Skin of body (tissue), 3 donors: ENCODE measurements at places on chromosomes 1 and 21. TPM values are rescaled to one million over a fixed set of nuclear protein-coding genes. Genes with fewer than 3 reads are reported as not detected.

GRCh38 chr1:198259333-198260074 is 102.7 kb downstream of the NEK7 start:
- DNase-seq = no peak

DNA sequence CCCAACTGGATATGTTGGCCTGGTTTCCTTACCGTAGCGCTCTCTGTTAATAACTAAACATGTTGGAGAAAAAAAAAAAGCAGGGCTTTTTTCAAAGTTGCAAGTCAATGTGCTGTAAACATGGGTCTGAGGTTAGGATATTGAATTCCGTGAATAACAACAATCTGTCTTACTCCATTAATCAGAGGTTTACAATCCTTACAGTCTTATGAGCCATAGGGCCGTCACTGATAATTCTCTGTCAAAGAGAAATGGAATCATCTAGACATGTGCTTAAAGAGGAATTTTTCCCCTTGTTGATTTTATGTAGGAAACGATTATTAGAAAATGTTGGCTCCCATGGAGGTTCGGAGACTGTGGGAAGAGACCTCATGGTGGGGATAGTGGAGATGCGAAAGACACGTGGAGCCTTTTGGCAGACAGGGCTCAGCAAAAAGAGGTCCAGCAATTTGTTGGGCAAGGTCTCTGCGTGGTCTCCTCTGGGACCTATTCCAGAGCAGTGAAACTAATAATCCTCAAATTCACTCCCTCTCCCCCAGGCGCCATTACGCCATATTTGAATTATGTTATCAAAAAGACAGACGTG is 83.5 kb upstream of the CLDN14 start:
- DNase-seq = peak; percentile 45

GRCh38 chr1:64983110-64983509 is 16.8 kb upstream of the JAK1 start:
- DNase-seq = peak; percentile 22

DNA sequence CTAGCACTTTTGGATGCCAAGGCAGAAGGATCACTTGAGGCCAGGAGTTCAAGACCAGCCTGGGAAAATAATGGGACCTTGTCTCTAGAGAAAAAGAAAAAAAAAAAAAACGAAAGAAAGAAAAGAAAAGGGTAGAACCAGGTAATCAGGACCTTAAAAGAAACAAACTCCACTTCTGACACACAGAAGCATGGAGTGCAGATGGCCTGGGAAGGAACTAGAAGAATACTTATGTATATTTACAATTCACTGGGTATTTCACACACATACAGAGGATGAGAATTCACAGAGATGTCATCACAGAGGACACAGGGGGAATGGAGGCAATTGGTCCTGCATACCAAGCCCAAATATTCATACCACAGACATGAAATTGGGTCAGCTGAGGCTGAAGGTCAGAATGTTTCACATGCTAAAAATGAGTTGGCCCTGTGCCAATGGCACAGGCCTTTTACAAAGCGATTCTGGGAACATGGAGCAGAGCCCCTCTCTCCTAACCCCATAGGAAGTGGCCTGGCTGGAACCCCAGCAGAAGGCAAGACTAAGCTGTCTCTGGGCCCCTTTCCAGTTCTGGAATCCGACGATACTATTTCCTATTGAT is 4.4 kb downstream of the B4GALT3 start:
- DNase-seq = peak; percentile 48

- DNase-seq = no peak
These were observed 692 bp upstream of the H6PD start for GRCh38 chr1:9233942-9234222.

DNA sequence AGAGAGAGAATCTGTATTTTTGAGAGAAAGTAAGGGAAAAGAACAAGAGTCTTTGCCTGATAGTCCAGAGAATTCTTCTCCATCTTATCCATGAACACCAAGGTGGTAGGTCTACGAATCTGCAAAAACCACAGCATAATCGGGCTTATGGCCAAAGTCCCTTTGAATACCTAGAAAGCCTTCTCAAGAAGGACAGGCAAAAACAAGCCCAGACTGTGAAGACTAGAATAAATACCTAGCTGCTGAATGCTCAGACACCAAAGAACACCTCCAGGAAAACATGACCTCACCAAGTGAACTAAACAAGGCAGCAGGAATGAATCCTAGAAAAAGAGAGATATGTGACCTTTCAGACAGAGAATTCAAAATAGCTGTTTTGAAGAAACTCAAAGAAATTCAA is 79.2 kb downstream of the HFM1 start:
- no peak for DNase-seq

DNA sequence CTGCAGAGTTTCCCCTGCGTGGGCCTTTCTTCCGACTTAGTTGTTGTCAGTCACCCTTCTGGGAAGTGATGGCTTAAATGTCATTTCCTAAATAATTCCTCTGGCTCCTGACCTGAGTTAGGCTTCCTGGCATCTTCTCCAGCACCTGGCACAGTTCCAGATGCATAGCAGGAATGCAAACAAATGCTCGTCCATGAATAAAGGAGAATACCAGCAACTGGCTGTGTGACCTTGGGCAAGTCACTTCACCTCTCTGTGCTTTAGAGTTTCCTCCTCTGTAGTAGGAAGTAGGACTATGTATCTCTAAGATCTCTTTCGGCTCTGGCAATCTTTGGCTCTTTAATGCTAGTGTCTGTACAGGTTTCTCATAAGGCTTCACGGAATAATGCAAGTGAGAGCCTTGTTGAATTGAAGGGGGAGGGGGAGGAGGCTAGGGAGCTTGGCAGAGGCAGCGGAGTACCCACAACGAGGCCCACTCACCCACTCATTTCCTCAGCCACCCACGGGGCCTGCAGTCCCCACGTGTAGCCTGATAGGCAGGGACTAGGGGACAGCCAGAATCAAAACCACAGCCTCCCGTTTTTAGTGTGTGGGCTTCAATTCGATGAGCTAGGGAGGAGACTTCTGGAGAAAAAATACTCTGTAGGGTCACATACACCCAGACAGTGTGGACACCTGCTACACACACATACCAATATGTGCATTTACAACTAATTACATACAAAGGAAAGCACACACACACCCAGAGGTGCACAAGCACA is 48.1 kb downstream of the TENT5C start:
- peak; percentile 10 for DNase-seq

DNA sequence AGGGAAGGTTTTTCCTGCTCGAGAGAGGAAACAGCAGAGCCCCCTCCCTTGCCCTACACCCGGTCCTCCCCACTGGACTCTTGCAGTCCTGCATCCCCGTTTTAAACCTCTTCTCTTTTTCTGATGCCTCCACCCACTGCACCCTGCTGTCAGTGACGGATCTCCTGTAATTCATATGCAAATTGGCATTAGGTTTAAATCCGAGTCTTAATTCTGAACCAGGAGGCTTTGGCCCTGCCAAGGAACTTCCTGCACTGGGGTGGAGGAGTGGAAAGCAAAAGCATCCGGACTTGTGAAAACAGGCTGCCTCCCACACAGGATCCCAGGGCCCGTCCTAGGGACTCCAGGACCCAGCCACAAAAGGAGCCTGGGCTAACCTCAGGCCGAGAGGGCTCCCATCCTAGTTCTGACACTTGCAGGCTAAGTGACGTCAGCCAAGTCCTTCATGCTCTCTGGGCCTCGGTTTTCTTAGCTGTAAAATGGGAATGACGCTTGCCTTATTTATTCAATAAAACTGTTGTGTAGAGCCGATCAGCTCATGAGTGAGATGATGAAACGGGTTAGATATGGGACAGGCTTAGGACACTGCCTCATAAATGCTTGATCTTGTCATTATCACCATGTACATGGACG is 613.3 kb downstream of the AJAP1 start:
- no peak for DNase-seq

DNA sequence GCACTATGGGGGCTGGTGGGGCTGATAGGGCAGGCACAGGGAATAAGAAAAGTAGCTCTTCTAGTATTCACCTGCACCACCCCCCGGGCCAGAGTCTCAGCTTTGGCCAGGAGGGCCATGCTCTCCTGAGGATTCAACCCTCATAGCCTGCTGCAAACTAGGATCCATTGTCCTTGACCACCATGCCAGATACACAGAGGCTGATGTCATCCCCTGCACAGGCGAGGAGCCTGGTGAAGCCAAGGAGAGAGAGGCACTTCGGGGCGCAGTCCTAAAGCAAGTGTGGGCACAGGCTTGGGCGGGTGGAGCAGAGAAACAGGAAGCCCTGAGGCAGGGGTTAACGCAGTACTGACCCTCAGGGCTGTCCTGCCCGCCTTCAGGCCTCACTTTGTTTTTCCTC is 29.5 kb downstream of the TMEM53 start:
- DNase-seq = no peak

GRCh38 chr1:43376723-43377235 is 9.0 kb upstream of the ELOVL1 start:
- no peak for DNase-seq

DNA sequence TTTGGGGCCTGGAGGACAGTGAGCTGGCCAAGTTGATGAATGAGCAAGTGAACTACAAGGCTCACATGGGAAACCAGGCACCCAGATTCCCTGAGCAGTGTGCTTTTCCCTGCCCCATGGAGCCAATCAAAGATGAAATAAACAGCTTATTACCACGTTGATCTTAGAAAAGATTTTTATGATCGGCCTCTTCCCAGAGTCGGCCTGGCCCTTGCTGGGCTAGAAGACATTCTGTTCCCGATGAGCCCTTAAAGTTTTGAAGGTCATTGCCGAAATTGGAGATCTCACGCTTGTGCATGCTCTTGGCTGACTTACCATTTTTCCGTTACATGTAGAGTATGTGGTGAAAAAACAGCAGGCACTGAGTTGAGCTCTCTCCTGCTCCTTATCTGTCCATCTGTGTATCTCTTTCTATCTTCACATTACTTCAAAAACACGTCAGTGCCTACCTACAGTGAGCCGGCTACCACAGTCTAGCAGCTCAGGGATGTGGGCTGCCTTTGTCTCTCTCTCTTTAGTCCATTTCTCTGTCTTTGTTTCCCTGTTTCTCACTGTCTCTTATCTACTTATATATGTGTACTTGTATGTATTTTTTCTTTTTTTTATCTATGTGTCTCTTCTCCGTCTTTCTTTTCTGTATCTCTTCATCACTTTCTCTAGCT is 248.8 kb upstream of the USP24 start:
- no peak for DNase-seq

GRCh38 chr1:39205102-39205780 is 746 bp downstream of the MACF1 start:
- no peak for DNase-seq

Gene LAPTM5
- 16.8 TPM for total RNA-seq

Gene GPA33
- total RNA-seq = 0.10 TPM

Gene MYCL
- total RNA-seq = 9.6 TPM

Gene RNF186
- total RNA-seq = not detected
